ENCODE measurements at places on chromosomes 4 and X.

DNA sequence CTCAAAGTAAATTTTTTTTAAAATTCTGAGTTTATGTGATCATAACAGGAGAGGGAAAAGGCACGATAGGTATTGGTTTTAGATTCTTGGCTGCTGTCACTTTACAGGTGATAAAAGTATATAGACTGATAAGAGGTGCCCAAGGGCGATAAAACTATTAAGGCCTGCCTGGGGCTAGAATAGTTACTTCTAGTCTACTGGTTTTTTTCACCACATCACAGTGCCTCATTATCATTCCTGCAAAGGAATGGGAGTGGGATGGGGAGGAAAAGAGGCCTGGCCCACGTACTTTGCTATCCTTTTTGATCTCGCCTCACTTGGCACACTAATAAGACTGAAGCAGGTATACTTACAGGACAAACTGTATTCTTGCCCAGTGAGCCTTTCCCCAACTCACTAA, 46.6 kb downstream of the CXorf58 start:
- no peak for DNase-seq

DNA sequence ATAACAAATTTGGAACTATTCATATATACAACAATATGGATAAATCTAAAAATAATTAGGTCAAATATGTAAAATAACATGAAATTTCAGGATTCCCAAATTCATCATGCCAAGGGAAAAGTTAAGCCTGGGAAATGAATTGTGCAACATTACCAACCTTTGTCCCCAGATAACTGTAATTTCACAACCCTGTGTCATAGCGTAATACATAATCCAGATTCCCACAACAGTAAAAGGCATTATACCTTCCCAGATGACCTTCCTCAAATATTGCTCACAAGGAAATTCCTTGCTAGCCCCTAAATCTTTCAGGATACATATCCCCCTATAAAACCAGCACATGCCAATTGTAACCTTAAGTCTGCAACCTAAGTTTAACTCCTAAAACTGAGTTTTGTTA, 32.9 kb upstream of the RAB40A start:
- DNase-seq, result no peak

DNA sequence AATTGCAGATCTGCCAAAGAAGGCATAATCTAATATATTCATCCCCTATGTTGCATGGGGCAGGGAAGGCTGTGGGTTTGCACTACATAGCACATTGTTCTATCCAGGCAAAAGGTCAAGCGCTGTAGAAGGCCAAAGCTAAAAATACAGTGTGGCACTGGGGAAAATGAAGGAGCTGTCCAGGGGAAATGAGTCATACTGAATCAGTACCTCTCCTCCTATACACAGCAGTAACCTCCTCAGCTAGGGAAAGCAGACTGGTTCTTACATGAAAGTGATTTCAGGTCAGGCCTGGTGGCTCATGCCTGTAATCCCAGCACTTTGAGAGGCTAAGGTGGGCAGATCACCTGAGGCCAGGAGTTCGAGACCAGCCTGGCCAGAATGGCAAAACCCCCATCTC, 31.0 kb upstream of the SLC25A4 start:
- DNase-seq, result no peak

DNA sequence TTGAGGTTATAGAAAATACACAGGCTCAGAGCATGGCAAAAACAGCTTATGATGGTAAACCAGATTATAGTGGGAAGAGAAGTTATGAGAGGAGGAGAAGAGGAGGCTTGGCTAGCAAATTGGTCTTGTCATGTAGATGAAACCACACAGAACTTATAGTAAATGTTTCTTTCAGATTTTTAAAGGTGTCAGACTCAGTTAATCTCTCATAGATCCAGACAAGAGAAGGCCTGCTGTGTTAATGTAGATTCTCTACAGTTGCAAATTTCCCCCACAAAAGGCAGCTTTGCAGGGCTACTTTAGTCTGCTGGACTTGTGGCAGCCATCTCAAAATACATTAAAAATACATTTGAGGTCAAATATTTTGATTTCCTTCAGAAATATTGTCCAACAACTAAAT, 1731.7 kb downstream of the ARAP2 start:
- no peak for DNase-seq

DNA sequence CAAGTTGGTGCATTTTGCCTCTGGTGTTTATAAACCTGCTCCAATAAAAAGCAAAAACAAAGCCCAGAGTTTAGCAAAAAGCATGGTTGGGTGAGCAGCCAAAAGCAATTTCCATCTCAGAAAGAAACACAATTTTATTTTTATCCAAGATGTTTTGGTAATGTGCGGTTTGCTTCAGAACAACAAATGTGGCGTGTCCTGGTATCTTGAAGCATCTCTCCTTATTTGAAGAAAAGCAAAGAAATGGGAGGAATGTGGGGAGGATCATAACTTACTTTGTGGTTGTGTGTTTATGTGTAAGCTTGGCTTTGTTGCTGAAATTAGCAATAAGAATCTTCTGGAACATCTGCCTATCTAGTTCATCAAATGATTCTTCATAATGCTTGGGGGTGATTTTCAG, 88.3 kb upstream of the DDX3X start:
- DNase-seq, result no peak

DNA sequence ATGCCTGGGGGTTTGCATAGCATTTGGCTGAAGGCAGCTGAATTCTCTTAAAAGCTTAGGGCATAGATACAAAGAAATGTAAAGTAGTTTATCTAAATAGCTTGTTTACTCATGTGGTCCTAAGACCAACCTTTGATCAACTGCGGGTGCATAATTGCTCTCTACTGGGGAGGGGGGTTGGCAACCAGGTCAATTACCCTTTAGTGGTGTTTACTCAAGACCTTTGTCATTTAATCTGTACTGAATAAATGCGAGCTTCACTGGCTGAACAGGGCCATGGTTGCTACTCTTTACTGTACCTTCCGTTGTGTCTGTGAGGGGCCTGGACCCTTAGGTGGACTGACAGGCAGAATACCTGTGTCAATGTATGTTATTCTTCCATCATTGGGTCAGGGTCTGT, 102.7 kb upstream of the FAM9C start:
- no peak for DNase-seq

GRCh38 chr4:45409536-45409935, 683.2 kb upstream of the GNPDA2 start:
- DNase-seq, result no peak

DNA sequence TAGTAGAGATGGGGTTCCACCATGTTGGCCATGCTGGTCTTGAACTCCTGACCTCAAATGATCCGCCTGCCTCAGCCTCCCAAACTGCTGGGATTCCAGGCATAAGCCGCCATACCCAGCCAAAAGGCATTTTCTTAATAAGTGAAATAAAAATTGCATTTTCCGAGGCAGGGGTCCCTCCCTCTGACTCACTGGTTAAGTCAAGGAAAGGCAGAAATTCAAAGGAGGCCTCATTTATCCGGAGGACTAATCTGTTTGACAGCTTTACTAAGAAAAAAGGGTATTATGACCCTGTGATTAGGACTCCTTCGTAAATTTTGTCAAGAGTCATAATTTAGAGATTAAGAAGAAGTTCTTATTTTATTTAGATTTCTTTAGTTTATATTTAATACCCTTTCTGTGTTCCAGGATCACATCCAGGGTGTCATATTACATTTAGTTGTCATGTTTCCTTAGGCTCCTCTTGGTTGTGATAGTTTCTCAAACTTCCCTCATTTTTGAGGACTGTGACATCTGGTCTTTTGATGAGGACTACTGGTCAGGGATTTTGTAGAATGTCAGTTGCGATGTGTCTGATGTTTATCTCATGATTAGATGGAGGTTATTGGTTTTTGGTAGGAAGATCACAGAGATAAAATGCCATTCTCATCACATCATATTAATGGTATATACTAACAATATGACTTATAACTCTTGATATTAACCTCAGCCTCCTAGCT, 753.7 kb upstream of the AMOT start:
- no peak for DNase-seq

DNA sequence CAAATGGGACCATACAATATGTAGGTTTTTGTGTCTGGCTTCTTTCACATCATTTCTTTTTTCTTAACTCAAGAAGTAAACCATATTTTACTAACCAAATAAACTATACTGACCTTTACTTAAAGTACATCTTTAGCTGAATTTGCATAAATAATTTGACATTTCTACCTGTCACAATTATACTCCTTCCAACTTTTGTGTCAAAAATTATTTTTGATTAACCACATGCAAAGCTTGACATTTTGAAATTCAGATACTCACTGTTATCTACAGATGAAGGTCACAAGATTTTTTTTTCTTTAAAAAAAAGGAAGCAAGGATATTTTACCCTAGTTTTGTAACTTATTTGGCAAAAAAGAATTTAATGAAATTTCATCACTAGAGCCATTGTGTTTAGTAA, 12.0 kb upstream of the RAB9A start:
- no peak for DNase-seq

DNA sequence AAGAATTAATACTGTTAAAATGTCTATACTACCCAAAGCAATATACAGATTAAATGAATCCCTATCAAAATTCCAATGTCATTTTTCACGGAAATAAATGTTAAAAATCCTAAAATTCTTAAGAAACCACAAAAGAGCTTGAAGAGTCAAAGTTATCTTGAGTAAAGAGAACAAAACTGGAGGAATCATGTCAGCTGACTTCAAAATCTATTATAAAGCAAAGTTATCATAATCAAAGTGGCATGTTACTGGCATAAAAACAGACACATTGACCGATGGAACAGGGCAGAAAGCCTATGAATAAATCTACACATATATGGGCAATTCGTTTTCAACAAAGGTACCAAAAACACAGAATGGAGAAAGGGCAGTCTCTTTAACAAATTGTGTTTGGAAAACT, 579.0 kb downstream of the INPP4B start:
- no peak for DNase-seq

DNA sequence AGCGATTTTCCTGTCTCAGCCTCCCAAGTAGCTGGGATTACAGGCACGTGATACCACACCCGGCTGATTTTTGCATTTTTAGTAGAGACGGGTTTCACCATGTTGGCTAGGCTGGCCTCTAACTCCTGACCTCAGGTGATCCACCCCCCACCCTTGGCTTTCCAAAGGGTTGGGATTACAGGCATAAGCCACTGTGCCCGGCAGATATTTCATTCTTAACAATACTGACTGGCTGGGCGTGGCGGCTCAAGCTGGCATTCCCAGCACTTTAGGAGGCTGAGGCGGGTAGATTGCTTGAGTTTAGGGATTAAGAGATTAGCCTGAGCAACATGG, 1.3 kb downstream of the PQBP1 start:
- DNase-seq, result no peak

DNA sequence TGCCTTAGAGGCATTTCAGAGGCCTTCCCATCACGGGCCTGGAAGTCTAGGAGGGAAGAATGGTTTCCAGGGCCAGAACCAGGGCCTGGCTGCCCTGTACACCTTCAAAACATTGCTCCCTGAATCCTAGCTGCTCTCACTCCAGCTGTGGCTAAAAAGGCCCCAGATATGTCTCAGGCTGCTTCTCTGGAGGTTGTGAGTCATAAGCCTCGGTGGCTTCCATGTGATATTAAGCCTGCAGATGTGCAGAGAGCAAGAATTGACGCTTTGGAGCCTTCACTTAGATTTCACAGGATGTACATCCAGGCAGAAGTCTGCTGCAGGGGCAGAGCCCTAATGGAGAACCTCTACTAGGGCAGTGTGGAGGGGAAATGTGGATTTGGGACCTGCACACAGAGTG, 502.5 kb downstream of the GRXCR1 start:
- no peak for DNase-seq

DNA sequence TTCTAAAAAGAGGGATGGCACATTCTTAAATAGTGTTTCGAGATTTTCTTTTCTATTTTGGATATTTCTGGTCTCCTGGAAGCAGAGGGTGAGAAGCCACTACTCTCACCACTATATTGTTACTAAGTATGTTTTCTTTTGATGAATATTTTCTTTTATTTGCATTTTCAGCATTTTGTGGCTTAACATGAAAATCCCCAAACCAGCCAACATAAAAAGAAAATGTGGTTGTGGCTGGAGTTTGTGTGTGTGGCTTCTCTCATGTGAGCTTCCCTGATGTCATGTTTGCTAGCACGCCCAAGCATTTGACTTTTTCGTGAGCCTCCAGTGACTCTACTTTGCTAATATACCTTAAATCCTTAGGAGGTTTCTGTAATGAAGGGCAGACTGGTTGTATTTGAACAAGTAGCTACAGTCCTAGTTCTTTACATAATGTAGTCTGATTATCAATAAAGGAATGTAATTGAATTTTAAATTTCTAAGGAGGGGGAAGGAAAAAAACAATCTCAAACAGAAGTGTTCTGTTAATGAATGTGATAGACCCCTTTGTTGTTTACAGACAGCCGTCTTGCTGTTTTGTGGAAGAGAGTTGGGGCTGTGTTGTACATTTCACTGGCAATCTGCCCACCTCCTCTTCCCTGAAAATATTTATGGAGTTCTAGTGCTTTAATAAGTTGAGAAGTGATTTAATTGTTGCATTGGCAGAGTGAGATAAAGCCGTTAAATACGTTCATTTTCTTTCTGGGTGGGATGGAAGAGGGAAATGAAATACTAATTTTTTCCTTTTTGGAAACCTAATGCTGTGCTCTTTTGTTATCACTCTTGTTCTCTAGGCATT, 114.6 kb downstream of the ARHGAP10 start:
- no peak for DNase-seq

DNA sequence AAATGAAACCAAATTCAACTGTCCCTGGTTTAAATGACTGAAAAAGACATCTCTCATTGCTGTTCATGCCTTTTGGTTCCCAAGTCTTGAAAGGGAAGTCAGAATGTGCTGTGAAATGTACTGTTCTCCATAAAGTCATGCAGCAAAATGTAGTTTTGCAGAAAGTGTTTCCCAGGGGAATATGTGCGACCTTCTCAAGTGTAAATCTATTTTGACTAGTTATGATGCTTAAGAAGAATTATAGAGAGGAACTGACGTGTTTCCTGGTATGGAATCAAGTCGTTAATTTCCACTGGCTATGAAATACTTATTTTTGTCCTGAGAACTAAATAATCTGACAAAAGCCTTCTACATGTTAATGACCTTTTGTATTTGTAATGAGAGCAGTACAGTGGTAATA, 223.1 kb downstream of the CLCN4 start:
- DNase-seq, result no peak

GRCh38 chrX:20144491-20144890, 2.9 kb upstream of the EIF1AX start:
- DNase-seq, result no peak
